Activated CD4-positive, alpha-beta T cell treated with anti-CD3 and anti-CD28 coated beads, Interleukin-2, amount 50 U/mL, for 48 hours (primary cell): ENCODE measurements at places on chromosomes 2 and 18.

- DNase-seq, result no peak
These were observed at the start of gene RAB31 for GRCh38 chr18:9708057-9708433. RAB31 (plus strand) TSS chr18:9708301; CDS start chr18:9708406, 105 bp downstream.

DNA sequence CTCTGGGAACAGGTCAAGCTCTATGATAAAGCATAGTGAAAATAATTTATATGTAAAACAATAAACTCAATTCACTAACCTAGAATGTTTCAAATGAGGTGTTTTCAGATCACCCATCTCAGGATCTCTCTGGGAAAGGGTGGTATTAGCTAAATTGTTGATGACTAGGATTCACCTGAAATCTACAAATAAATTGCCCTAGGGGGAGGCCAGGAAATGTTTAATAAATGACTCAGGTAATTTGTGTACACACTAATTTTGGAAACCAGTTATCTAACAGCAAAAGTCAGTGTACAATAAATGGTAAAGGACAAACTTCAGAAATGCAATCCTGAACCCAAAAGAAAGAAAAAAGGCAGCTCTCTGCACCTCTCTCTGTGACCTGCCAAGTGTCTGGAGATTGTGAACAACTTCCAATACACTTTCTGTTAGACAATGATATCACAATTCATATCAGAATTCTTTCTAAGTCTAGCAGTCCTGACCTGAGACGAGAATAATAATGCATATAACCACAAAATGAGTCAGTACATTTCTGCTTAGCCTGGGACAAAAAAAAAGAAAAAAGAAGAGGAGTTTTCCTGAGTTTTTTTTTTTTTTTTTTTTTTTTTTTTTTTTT lies 760.0 kb downstream of the EPHA4 start:
- no peak for DNase-seq

GRCh38 chr2:224909885-224910573 lies 132.2 kb downstream of the DOCK10 start:
- no peak for DNase-seq

- DNase-seq, result no peak
These were observed 173.5 kb upstream of the SIX2 start for GRCh38 chr2:45182667-45183295.

GRCh38 chr18:26653943-26654615 lies 105.7 kb upstream of the KCTD1 start:
- no peak for DNase-seq

DNA sequence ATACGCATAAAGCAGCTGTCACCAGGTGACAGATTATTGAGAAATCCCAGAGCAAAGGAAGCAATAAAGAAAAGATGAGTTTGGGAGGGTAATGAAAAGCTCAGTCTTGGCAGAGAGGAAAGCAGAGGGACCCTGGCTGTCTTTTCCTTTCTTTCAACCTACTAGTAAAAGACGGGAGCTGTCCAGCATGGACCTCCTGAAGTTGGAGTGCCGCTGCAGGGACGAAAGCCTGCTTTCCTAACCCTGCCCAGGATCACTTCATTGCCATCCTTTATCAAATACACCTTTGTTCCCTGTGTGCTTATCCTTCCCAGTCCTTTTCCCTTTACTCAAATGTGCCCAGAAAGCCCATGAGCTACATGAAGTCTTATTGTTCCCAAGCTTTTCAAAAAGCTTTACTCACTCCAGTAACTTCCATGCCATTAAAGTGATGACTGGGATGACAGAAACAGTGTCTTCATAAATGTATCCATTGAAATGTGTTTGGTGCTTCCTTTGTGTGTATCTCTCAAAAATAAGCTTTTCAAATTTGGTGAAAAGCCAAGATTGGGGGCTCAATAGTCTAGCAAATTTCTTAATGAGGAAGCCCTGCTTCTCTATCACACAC lies 3.7 kb upstream of the SPR start:
- DNase-seq, result peak; percentile 36

- DNase-seq, result peak; percentile 39
These were observed 36.4 kb upstream of the ZCCHC2 start for GRCh38 chr18:62486290-62486964.
